ENCODE measurements at places on chromosomes 13 and 19. TPM values are rescaled to one million over a fixed set of nuclear protein-coding genes. Genes with fewer than 3 reads are reported as not detected.

- DNase-seq = peak; percentile 23
Measured at GRCh38 chr19:291006-291521, at the start of gene PLPP2. PLPP2 (minus strand) TSS chr19:291403; CDS start chr19:291336, 67 bp downstream.

- no peak for DNase-seq
Measured at GRCh38 chr13:24718192-24718965, 38.2 kb downstream of the ATP12A start.

- DNase-seq = peak; percentile 30
Measured at GRCh38 chr13:77692746-77693448, 4.6 kb upstream of the SLAIN1 start.

GRCh38 chr19:41327576-41328156, 17.7 kb downstream of the CCDC97 start:
- DNase-seq = peak; percentile 22

DNA sequence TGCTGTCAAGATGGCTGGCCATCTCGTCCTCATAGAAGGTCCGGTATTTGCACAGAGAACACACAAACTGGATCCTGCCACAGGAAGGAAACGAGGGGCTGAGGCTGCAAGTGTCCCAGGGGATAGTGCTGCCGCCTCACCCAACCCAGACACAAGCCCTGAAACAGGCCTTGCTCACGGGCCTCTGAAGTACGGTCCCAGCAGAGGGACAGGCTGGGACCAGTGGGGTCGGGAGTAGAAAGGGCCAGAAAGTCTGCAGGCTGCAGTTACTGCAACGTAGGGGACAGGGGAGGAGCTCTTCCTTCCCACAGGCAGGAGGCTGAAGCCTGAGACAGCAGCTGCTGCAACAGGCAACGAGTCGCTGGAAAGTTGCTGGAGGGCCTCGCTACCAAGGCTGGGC, 18.2 kb upstream of the AKAP8 start:
- DNase-seq = no peak

DNA sequence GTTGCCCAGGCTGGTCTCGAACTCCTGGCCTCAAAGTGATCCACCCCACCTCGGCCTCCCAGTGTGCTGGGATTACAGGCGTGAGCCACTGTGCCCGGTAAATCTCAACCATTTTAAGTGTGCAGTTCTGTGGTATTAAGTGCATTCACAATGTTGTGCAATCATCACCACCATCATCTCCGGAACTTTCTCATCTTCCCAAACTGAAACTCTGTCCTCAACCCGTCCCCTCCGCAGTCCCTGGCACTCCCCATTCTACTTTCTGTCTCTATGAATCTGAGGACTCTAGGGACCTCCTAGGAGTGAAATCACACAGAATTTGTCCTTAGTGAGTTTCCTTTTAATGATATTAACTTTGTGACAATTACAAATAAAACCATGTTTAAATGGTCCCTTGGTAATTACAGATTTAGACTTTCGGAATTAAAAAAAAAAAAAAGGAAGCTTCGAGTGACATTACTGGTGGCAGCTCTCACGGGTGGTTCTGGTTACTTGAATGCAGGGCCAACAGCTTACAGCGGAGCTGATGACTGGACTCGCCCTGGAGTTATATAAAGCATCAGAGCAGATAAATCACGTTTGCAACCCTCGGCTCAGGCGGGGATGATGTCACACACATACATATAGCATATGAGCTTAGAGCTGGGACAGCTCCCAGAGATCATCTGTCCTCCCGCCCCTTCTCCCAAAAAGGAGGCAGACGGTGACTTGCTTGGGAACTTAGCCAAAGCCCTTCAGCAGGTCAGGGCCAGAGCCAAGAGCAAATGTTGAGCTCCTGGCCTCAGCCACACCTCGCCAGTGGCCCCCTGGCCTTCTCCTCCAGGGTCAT, 89.8 kb downstream of the ZNF557 start:
- DNase-seq = peak; percentile 95

GRCh38 chr13:32261567-32261966, 53.6 kb downstream of the ZAR1L start:
- peak; percentile 95 for DNase-seq

- no peak for DNase-seq
Measured at GRCh38 chr13:26878438-26878837, 117.9 kb upstream of the GPR12 start.

- DNase-seq = no peak
Measured at GRCh38 chr13:108249150-108249549, 20.4 kb upstream of the TNFSF13B start.

- DNase-seq = no peak
Measured at GRCh38 chr19:7722231-7722651, 9.7 kb downstream of the CLEC4G start.

- no peak for DNase-seq
Measured at GRCh38 chr13:106772006-106772601, 204.2 kb upstream of the ARGLU1 start.

GRCh38 chr19:40705362-40705651, 11.4 kb downstream of the COQ8B start:
- DNase-seq = no peak

- DNase-seq = peak; percentile 81
Measured at GRCh38 chr13:98451676-98452470, 125.0 kb downstream of the STK24 start.

- no peak for DNase-seq
Measured at GRCh38 chr19:51803519-51803918, 8.6 kb downstream of the FPR3 start.

GRCh38 chr13:26497968-26498511, 59.4 kb upstream of the WASF3 start:
- DNase-seq = peak; percentile 76

DNA sequence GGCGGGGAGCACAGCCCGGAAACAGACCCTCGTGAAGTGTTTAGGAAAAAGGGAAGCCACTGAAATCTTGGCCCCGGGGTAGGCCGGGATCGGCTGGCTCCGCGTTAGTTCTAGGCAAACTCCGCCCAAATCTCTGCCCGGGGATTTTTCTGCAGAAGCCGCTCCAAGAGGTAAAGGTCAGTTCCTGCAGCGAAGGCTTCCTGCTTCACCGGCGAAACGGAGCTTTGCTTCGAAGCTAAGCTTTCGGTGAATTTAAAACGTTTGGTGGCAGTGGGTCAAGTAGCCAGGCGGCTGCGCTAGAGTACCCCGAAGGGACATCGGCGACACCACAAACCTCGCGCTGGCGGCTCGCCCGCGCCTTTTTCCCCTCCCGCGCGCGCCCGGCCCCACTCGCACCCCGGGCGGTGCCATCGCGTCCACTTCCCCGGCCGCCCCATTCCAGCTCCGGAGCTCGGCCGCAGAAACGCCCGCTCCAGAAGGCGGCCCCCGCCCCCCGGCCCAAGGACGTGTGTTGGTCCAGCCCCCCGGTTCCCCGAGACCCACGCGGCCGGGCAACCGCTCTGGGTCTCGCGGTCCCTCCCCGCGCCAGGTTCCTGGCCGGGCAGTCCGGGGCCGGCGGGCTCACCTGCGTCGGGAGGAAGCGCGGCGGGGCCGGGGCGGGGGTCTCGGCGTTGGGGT, 441 bp downstream of the GJB2 start:
- DNase-seq = peak; percentile 8

GRCh38 chr19:41255171-41255570, 9.0 kb upstream of the HNRNPUL1 start:
- DNase-seq = no peak

GRCh38 chr13:76993021-76993420, 1.1 kb downstream of the CLN5 start:
- DNase-seq = no peak

DNA sequence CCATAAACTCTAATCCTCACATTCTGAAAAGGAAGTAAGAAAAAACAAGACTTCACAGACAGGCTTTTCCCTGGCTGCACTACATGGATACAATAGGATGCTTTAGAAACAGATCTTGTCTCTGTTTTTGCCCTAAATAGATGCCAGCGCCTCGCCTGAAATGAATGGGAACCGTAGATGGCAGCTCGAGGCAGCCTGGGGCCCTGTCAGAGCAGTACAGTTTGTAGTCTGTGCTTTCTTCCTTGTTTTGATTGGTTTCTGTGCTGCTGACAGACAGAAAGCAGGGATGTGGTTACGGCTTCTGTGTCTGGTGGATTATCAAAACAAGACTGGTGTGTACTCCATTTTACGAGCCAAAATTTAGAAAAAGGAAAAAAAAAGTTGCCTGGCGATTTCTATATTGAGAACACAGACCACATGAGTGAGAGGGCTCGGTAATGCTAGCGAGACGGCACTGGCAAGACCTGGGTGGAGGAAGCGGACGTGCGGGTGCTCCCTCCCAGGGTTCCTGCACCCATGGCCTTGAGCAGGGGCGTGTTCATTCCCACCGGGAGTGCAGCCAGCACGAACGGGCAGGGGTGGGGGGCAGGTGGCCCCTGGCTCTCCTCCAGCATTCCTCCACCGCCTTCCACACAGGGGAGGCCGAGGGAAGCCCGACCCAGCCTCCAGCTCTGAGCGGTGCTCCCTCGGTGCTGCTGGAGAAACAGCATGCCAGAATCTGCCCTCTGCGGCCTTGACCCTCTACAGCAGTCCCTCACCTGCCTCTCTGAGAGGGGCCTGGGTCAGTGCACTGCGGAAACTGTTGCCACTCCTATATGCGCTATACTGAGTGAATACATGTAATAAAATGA, 37.6 kb upstream of the C1QTNF9 start:
- DNase-seq = peak; percentile 83

DNA sequence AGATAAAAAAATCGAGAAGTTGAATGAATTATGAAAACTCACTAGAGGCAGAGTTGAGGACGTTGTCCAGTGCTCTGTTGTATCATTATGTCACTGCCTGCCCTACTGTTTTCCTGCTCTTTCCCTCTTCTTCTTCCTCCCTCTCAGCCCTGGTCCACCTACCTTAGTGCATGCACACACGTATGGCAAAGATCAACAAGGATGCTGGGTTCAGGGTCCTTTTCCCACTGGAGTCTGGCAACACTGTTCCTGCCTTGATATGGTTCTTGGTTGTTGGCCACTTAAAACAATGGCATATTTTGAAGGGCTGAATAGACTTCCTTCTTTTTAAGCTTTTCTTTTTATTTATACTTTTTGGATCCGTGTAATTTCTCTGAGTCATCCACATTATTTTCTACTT, 74.5 kb downstream of the LRCH1 start:
- no peak for DNase-seq

DNA sequence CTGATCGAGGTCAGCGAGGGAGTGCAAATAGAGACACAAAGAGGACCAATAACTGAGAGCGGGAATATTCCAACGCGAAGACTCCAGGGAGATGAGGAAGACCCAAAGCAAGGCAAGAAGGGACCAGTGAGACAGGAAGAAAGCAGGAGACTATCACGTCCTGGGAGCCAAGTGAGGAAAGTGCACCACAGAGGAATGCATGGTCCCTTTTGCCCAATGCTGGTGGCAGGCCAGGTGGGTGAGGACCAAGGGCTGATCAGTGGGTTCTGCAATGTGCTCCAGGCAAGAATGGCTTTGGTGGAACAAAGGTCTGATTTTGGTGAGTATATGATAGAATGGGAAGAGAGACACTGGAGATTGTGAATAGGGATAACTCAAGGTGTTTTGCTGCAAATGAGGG, 25.4 kb downstream of the CHST8 start:
- DNase-seq = no peak

DNA sequence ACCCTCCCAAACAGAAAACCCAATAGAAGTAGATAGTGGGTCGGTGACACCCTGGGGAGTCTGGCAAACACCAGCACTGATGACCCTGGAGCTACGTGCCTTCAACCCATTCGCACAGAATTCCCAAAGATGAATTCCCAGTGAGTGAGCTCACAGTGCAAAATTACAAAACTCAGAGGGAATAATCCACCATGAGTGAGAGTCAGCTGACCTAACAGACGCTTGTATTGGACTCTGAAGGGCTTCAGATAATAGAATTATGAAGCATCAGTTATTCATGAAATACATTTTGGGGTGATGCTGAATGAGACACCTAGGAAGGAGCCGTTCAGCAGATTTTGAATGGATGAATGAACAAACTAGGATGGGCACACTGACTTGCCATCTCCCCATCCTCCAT, 40.2 kb downstream of the KCNC3 start:
- DNase-seq = no peak

DNA sequence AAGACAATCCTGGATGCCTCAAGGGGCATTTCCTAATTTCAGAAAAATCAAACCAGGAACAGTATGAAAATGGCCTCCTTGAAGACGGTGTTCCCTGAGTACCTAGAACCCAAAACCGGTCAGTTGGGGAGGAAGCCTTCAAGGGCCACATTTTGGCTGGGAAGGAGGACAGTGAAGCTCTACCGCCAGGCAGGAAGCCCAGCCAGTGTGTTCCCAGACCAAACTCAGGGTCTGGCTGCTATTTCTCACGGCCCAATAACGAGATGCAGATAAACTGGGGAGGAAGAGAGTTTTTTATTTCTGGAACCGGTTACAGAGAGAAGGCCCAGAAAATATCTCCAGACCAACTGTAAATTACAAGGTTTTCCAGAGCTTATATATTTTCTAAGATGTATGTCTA, 24.3 kb upstream of the CEACAM21 start:
- no peak for DNase-seq

DNA sequence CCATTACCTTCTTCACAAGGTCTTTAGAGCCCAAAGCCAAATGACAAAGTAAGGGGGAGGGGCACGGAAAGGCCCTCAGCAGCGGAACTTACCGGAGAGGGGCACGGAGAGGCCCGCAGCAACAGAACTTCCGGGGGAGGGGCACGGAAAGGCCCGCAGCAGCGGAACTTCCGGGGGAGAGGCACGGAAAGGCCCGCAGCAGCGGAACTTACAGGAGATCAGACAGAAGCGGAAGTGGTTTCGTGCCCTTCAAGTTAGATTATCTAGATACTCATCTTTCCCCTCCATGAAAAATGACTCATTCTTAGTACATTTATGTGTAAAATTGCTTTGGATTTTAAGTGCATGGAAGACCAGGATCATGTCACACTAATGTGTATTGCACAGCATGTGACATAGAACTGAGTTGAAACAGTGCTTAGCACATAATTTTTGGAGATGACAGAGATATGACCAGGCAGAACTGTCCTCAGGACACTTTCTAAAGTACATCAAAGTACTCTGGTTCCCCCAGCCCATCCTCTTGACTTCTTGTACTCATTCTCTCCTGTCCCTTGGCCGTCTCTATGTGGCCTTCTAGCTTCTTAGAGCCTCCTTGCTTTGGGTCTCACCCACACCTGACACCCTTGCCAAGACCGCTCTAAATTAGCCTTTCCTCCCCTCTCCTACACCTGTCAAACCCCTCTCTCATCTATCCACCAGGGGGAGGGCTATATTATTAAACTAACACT, 25.7 kb upstream of the TPTE2 start:
- peak; percentile 16 for DNase-seq

- DNase-seq = no peak
Measured at GRCh38 chr19:47805313-47805712, 962 bp upstream of the TPRX1 start.

- no peak for DNase-seq
Measured at GRCh38 chr13:21834521-21834920, 163.6 kb downstream of the FGF9 start.

- DNase-seq = no peak
Measured at GRCh38 chr13:83223546-83223945, 658.7 kb downstream of the SLITRK1 start.

GRCh38 chr19:7004313-7004931, 16.8 kb downstream of the MBD3L2B start:
- DNase-seq = peak; percentile 46

EEF1AKMT1 gene
- 18.0 TPM for polyA plus RNA-seq

ZNF665 gene
- polyA plus RNA-seq = 2.4 TPM

OR7D4 gene
- not detected for polyA plus RNA-seq

ZNF30 gene
- 2.0 TPM for polyA plus RNA-seq

ILF3 gene
- 109 TPM for polyA plus RNA-seq

HIF3A gene
- 0.12 TPM for polyA plus RNA-seq

MYO1F gene
- polyA plus RNA-seq = 0.08 TPM

UBE2L5 gene
- polyA plus RNA-seq = 0.17 TPM

FUT1 gene
- 0.06 TPM for polyA plus RNA-seq

NCAN gene
- polyA plus RNA-seq = not detected
